AG09309 (cell line): ENCODE measurements at places on chromosomes 1 and 21.

GRCh38 chr21:32562426-32562825, 22.9 kb downstream of the TCP10L start:
- DNase-seq = peak; percentile 72

DNA sequence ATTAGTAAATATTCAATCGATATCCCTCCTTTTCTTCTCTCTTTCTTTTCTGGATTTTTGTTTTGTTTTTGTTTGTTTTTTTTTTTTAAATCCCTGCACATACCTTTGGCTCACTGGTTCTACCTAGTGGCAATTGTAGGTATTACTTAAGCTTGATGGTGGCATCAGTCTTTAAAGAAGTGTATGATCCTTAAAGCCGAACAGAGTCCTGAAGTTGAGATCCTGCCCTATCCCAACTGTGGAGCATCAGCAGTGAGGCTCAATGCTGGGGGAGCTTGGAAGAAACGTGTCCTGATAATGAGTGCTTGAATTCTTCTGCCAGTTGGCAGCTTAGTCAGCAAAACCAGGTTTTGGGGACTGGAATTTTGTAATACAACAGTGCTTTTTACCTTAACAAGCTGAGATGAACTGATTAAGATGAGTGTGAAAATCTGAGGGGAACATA, 60.8 kb downstream of the FASLG start:
- DNase-seq = peak; percentile 17

- no peak for DNase-seq
Observed at GRCh38 chr1:975896-976683, 5.8 kb downstream of the PERM1 start.

DNA sequence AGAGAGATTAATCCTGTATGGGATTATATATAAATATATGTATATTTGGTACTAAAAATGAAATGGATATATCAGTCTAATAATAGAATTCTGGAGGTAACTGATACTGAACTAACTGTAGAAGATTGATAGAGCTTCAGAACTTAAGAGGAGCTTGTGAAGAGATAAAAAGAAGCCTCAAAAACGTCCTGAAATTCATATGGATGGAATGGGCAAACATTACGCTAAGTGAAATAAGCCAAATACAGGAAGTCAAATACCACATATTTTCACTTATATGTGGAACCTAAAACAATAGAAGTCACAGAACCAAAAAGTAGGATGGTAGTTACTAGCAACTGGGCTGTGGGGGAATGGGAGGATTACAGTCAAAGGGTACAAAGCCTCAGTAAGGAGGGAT, 36.0 kb upstream of the ADGRL4 start:
- DNase-seq = no peak

- peak; percentile 89 for DNase-seq
Observed at GRCh38 chr1:113456967-113457366, 66.7 kb downstream of the MAGI3 start.

DNA sequence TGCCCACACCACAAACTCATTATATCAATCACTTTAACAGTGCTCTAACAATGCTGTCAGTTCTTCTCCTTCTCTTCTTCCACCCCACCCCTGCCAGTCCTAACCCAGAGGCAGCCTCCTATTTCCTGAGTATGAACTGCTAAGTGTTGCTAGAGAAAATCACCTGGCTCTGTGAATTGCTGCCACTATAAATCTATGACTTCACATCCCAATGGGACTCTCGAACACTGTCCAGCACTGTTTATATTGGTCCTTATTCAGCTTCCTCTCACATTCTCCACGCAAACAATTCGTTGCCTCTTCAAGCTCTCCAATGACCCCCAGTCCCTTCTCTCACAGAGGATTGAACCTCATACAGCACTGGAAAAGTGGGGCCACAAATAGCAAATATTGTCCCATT, 27.0 kb upstream of the USH2A start:
- no peak for DNase-seq
